ENCODE measurements at places on chromosomes 13 and 19.
A peak's percentile ranks its signal among the peaks of the same experiment; 100 is the strongest.

- no peak for DNase-seq
- H3K4me1 ChIP-seq, result no peaks in the 10 kb centered on the region
Observed at GRCh38 chr19:7970716-7971448, 27.4 kb upstream of the TIMM44 start.

DNA sequence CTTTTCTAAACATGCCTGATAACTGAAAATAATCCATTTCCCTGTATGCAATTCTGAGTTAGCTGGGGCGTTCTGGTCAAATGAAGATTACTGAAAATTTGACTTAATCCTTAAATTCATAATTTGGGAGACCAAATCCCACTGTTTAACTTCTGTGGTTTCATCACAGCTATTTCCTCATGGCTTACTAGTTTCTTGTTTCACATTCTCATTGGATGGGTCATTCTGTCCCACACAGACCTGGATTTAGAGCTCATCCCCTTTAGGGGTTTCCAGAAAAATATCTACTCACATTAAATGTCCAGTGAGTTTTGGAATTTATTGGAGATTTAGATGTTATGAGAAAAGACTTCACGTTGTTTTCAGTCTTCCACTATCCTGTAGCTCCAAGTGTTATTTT is 709.3 kb upstream of the KLHL1 start:
- H3K27ac ChIP-seq, result no peak overlapping the region
- no peaks in the 10 kb centered on the region for H3K27me3 ChIP-seq
- H3K4me3 ChIP-seq, result no peak overlapping the region
- H3K4me1 ChIP-seq, result no peaks in the 10 kb centered on the region
- DNase-seq, result no peak

- no peak overlapping the region for H3K27ac ChIP-seq
- DNase-seq, result no peak
- H3K4me3 ChIP-seq, result no peak overlapping the region
- H3K4me1 ChIP-seq, result no peaks in the 10 kb centered on the region
- no peaks in the 10 kb centered on the region for H3K36me3 ChIP-seq
Observed at GRCh38 chr19:17684256-17684655, 3.9 kb downstream of the UNC13A start.

- H3K27me3 ChIP-seq, result no peaks in the 10 kb centered on the region
- no peak for DNase-seq
- H3K27ac ChIP-seq, result no peak overlapping the region
- no peak overlapping the region for H3K4me3 ChIP-seq
Observed at GRCh38 chr13:110509478-110509926, 52.0 kb downstream of the RAB20 start.

- H3K36me3 ChIP-seq, result no peaks in the 10 kb centered on the region
- H3K27me3 ChIP-seq, result no peaks in the 10 kb centered on the region
- DNase-seq, result no peak
Observed at GRCh38 chr13:98264877-98265276, 87.8 kb upstream of the RNF113B start.

DNA sequence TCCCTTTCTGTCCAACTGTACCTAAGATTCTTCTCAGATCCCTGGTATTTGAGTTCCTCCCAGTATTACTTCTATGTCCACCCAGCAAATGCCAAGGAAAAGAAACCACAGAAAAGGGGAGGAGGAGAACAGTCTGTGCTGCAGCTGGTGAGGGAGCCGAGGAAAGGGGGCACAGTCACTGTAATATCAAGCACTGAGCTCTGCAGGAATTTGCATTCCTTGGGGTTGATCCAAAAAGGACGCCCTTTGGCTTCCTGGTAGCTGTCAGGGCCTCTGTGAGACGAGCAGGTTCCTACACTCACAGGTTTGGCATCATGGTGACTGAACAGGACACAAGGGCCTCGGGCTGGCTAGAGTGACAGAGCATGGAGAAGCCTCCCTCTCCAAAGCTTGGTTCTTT is 273.4 kb downstream of the NHLRC3 start:
- no peak for DNase-seq
- no peak overlapping the region for H3K4me3 ChIP-seq
- H3K27me3 ChIP-seq, result no peaks in the 10 kb centered on the region
- H3K4me1 ChIP-seq, result peaks cover 5% of the 10 kb centered on the region
- no peaks in the 10 kb centered on the region for H3K36me3 ChIP-seq

- peak overlapping the region; percentile 85 for H3K27ac ChIP-seq
- no peaks in the 10 kb centered on the region for H3K4me1 ChIP-seq
- H3K36me3 ChIP-seq, result no peaks in the 10 kb centered on the region
- H3K4me3 ChIP-seq, result no peak overlapping the region
- DNase-seq, result no peak
Observed at GRCh38 chr19:15780610-15781418, 6.6 kb upstream of the OR10H5 start.

- H3K4me3 ChIP-seq, result no peak overlapping the region
- DNase-seq, result no peak
- no peaks in the 10 kb centered on the region for H3K4me1 ChIP-seq
- H3K27ac ChIP-seq, result no peak overlapping the region
Observed at GRCh38 chr19:9868983-9869617, 34.0 kb downstream of the PIN1 start.

GRCh38 chr19:8469613-8470368 is 25.0 kb downstream of the HNRNPM start:
- no peaks in the 10 kb centered on the region for H3K4me1 ChIP-seq
- no peak overlapping the region for H3K4me3 ChIP-seq
- no peak overlapping the region for H3K27ac ChIP-seq
- no peak for DNase-seq
- H3K36me3 ChIP-seq, result peaks cover 14% of the 10 kb centered on the region

DNA sequence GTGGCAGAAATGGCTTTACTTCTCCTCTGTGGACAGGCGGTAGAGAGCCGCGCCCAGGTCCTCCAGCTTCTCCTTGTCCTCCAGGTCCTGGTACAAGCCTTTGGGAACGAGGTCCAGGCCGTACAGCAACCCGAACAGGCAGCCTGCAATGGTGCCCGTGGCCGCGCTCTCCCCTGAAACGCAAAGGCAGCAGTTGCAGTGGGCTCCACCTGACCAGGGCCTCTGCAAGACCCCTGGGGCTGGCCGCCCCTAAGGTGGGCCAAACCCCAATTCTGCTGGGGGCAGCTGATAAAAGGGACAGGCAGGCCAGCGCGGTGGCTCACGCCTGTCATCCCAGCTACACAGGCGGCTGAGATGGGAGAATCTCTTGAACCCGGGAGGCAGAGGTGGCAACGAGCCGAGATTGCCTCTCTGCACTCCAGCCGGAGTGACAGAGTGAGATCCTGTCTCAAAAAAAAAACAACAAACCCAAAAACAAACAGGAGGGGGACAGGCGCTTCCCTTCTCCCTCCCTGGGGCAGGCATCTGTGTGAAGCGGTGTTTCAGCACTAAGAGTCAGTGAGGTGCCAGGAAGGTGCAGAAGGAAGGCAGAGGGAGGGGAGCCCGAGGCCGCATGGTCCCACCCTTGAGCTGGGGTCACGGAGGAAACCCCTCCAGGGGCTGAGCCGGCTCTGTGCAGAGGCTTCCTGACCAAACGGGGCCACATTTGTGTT is 30.3 kb downstream of the ADPRHL1 start:
- no peaks in the 10 kb centered on the region for H3K27me3 ChIP-seq
- H3K4me1 ChIP-seq, result no peaks in the 10 kb centered on the region
- H3K4me3 ChIP-seq, result no peak overlapping the region
- DNase-seq, result no peak
- H3K36me3 ChIP-seq, result no peaks in the 10 kb centered on the region

DNA sequence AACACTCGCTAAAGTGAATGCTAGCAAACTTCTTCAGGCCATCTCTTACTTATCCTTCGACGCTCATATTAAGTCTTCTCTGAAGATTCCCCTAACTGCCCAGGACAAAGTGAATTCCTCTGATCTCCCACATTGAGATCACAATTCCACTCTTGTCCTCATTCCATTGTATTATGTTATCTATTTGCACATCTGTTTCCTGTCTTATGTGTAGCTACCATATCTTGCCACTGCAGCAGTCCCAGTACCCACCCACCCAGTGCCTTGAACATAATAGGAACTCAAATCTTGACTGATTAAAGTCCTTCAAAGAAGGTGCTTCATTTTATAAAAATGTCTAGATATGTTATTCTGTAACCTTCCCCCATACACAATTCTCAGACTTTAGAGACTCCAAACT is 702.3 kb downstream of the DIAPH3 start:
- H3K36me3 ChIP-seq, result no peaks in the 10 kb centered on the region
- no peak overlapping the region for H3K27ac ChIP-seq
- no peak for DNase-seq
- no peaks in the 10 kb centered on the region for H3K4me1 ChIP-seq
- no peak overlapping the region for H3K4me3 ChIP-seq

GRCh38 chr13:72804301-72804700 is 22.4 kb downstream of the PIBF1 start:
- H3K4me3 ChIP-seq, result no peak overlapping the region
- no peak overlapping the region for H3K27ac ChIP-seq
- DNase-seq, result no peak
- no peaks in the 10 kb centered on the region for H3K27me3 ChIP-seq
- no peaks in the 10 kb centered on the region for H3K36me3 ChIP-seq

DNA sequence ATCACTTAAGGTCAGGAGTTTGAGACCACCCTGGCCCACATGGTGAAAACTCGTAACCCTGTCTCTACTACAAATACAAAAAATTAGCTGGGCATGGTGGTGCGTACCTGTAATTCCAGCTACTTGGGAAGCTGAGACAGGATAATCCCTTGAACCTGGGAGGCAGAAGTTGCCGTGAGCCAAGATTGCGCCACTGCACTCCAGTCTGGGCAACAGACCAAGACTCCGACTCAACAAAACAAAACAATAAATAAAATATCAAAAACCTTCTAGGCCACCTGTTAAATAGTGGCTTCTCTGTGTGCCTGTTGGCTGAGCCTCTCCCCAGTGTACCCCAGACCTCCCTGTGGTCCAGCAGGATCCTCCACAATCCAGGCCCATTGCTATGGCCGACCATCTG is 3.3 kb upstream of the PSMD8 start:
- no peak overlapping the region for H3K27ac ChIP-seq
- H3K36me3 ChIP-seq, result no peaks in the 10 kb centered on the region
- peaks cover 9% of the 10 kb centered on the region for H3K4me1 ChIP-seq
- no peak overlapping the region for H3K4me3 ChIP-seq

GRCh38 chr13:110662777-110663443 is 43.0 kb downstream of the CARS2 start:
- no peak overlapping the region for H3K4me3 ChIP-seq
- H3K36me3 ChIP-seq, result no peaks in the 10 kb centered on the region
- no peak overlapping the region for H3K27ac ChIP-seq
- no peak for DNase-seq

- H3K36me3 ChIP-seq, result no peaks in the 10 kb centered on the region
- H3K27me3 ChIP-seq, result peaks cover 4% of the 10 kb centered on the region
- H3K27ac ChIP-seq, result no peak overlapping the region
- no peaks in the 10 kb centered on the region for H3K4me1 ChIP-seq
Observed at GRCh38 chr19:31104451-31104850, 244.8 kb downstream of the TSHZ3 start.

DNA sequence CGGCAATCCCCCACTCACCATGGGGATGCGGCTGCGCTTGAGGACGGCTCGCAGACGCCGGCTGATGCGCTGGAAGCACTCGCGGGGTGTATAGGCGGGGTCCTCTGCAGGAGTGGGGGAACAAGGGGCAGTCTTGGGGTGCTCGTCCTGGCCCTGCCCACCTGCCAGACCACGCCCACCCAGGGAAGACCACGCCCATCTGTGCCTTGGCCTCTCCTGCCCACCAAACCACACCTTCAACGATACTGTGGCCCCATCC is 6.7 kb downstream of the RNU6-9 start:
- no peaks in the 10 kb centered on the region for H3K36me3 ChIP-seq
- H3K27ac ChIP-seq, result peak overlapping the region; percentile 12
- no peaks in the 10 kb centered on the region for H3K4me1 ChIP-seq
- no peaks in the 10 kb centered on the region for H3K27me3 ChIP-seq
- no peak for DNase-seq

DNA sequence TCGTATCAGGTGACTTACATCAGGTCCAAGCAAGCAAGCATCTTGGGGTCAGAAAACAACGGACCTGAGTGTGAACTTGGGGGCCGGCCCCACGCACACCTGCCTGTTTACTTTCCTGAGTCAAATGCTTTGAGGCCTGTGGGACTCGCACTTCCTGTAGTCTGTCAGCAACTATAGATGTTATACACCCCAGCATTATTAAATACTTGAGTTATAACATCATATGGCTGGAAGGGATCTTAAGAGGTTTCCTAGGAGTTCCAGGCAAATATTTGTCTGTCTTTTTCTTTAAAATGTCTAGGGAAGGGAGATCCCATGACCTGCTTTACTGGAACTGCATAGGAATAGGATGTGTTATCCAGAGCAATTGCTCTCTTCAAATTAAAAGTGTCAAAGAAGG is 280.6 kb downstream of the SHISA2 start:
- no peaks in the 10 kb centered on the region for H3K36me3 ChIP-seq
- H3K27ac ChIP-seq, result no peak overlapping the region
- no peak for DNase-seq
- no peak overlapping the region for H3K4me3 ChIP-seq
- no peaks in the 10 kb centered on the region for H3K27me3 ChIP-seq
- H3K4me1 ChIP-seq, result no peaks in the 10 kb centered on the region

- DNase-seq, result no peak
- no peaks in the 10 kb centered on the region for H3K4me1 ChIP-seq
- no peaks in the 10 kb centered on the region for H3K36me3 ChIP-seq
- no peak overlapping the region for H3K27ac ChIP-seq
Observed at GRCh38 chr19:27805848-27806247, 1407.1 kb downstream of the UQCRFS1 start.

- DNase-seq, result no peak
- H3K36me3 ChIP-seq, result no peaks in the 10 kb centered on the region
- H3K27me3 ChIP-seq, result no peaks in the 10 kb centered on the region
- peak overlapping the region; percentile 66 for H3K27ac ChIP-seq
- no peaks in the 10 kb centered on the region for H3K4me1 ChIP-seq
- H3K4me3 ChIP-seq, result no peak overlapping the region
Observed at GRCh38 chr13:33227927-33228647, 57.5 kb downstream of the STARD13 start.

DNA sequence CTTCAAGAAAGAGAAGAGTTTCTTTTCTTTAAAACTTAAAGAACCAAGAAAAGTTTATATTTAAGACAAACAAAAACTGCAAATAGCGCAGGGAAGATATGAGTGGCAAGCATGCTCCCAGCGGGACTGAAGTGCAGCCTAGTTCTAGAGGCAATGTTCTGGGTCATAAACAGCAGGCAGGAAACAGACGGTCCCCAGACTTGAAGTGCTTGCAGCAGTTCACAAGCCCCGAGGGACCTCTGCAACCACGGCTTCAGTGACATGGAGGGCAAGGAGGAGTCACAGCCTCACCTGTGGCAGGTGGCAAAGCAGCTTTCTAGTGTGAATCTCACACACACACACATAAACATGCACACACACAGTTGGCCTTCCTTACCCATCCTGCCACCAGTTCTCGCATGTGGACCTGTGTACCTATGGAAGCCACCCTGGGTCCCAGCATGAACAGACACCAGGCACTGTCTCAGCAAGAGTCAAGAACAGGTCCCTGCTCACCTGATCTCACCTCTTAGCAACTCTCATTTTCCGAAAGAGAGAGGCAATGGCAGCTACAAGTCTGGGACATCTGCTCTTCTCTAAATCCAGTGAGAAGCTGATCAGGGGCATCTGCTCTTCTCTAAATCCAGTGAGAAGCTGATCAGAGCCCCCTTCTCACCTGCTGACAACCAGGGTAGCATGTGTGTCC is 162.0 kb downstream of the EFNB2 start:
- no peaks in the 10 kb centered on the region for H3K4me1 ChIP-seq
- no peaks in the 10 kb centered on the region for H3K27me3 ChIP-seq
- DNase-seq, result no peak
- H3K36me3 ChIP-seq, result no peaks in the 10 kb centered on the region
- H3K27ac ChIP-seq, result peak overlapping the region; percentile 48
- no peak overlapping the region for H3K4me3 ChIP-seq

- no peaks in the 10 kb centered on the region for H3K4me1 ChIP-seq
- no peaks in the 10 kb centered on the region for H3K27me3 ChIP-seq
- no peak overlapping the region for H3K4me3 ChIP-seq
- no peak for DNase-seq
- H3K36me3 ChIP-seq, result no peaks in the 10 kb centered on the region
Observed at GRCh38 chr13:48398450-48399095, 14.3 kb downstream of the LPAR6 start.

Measured in breast epithelium (tissue), 4 donors.